ENCODE measurements at places on chromosomes 16 and 17. TPM values are rescaled to one million over a fixed set of nuclear protein-coding genes. Genes with fewer than 3 reads are reported as not detected.

GRCh38 chr17:16940116-16940881 is 31.6 kb downstream of the TNFRSF13B start:
- no peak for DNase-seq

- no peak for DNase-seq
Observed at GRCh38 chr16:7400117-7400890, 67.7 kb downstream of the RBFOX1 start.

DNA sequence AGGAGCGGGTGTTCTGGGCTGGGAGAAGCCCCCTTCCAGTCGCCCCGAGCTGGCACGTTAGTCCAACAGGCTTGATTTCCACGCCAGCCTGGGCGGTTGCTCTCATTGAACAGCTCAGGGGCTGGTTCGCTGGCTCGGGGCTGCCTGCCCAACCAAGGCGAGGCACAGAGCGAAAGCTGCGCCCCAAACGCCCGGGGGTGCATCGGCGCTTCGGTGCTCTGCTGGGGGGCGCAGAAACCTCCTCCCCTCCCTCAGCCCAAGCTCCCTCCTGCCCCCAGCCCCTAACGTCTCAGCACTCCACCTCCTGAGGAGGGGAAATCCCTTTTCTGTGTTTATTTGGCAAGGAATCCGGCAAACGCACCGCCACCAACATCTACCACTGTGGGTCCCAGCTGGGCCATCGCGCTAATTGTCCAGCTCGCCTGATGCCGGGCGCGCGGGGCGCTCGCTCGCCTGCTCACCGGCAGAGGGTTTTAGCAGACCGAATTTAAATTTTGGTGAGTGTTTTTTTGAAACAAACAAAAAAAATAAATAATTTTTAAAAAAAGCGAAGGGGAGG is 29.5 kb upstream of the RBFOX1 start:
- no peak for DNase-seq

GRCh38 chr16:1325673-1326371 is 7.6 kb upstream of the BAIAP3 start:
- no peak for DNase-seq

DNA sequence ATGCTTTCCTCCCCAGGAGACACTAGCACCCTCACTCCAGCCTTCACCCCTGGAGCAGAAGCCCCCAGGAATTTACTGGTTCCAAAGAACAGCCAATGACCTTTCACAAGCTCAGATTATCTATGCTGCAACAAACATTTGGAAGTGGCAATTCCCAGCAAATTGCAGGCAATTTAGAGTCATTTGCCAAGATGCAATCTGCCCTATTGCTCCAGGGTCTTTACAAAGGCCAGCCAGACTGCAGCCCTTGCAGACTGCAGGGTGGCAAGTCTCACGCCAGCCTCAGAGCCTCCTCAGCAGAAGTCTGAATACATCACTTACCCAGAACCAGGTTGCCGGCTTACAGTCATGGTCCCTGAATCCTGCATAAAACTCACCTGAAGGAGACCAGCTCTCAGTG is 21.8 kb downstream of the AXIN1 start:
- DNase-seq, result no peak

- DNase-seq, result no peak
Observed at GRCh38 chr16:17397499-17397891, 73.3 kb downstream of the XYLT1 start.

DNA sequence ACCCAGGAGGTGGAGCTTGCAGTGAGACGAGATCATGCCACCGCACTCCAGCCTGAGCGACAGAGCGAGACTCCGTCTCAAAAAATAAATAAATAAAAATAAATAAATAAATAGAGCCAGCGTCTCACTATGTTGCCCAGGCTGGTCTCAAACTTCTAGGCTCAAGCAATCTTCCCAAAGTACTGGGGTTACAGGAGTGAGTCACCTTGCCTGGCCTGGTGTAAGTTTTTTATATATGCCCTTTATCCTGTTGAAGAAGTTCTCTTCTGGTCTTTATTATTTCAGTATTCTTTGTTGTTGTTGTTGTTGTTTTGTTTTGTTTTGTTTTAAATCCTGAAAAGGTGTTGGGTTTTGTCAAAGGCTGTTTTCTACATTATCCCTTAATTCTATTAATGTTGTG is 30.1 kb upstream of the ABCC1 start:
- DNase-seq, result no peak

The TEDC2 gene
- 1.4 TPM for polyA plus RNA-seq

The C16orf92 gene
- polyA plus RNA-seq, result not detected

The TOM1L1 gene
- polyA plus RNA-seq, result not detected

The ITGA3 gene
- 1.7 TPM for polyA plus RNA-seq
